ENCODE measurements at places on chromosomes 12 and 14.

GRCh38 chr12:91327889-91328288 is 145.3 kb upstream of the DCN start:
- DNase-seq, result no peak

GRCh38 chr14:88013750-88014349 is 8.9 kb downstream of the GPR65 start:
- DNase-seq, result peak; percentile 81

DNA sequence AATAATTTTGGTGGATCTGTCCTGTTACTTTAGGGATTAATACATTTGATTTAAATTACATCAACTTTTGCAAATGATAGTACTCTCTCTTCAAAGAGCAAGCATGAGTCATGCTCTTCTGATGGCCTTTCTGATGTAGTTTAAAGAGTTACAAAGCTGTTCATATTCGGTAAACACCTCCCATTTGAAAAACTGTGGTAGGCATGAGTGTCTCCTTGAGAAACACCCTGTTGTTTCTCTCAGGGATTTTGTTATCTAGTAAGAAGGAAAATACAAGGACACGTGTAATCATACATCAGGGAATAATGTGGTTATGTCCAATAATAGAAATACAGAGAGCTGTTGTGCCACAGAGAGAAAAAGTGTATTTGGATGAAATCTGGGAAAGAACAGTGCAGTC is 53.3 kb upstream of the E2F7 start:
- DNase-seq, result no peak

DNA sequence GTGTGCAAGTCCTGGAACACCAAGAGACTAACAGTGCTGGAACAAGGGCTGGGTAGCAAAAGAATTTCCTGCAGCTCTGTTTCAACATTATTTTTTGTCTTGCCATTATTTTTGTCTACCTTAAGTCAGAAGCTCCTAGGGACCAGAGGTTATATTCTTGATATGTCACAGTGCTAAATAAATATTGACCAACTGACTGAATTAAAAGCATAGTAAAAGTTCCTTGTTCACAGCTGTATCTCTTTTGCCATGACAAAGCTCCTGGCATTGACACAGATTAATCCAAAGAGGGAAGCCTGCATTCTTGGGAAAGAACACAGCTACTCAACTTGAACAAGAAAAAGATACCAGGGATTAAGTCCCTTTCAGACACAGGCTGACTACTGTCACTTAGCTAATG is 136.5 kb downstream of the SPTSSA start:
- no peak for DNase-seq

DNA sequence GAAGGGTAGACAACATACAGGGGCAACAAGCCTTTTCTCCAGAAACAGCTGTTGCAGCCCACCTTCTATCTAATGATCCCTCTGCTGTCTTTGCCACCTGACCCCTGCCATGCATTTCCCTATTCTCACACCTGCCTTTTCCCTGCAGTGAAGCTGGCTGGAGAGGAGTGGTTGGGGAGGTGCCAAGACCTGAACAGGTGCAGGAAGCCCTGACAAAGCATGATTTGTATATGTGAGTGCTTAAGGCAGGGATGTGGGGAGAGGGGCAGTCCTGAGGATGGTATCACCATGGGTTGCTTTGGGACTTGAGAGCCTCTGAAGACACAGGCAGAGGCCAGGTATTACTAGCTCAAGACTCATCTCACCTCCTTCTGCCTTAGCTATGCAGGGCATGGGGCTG is 2.9 kb upstream of the PFDN5 start:
- no peak for DNase-seq

DNA sequence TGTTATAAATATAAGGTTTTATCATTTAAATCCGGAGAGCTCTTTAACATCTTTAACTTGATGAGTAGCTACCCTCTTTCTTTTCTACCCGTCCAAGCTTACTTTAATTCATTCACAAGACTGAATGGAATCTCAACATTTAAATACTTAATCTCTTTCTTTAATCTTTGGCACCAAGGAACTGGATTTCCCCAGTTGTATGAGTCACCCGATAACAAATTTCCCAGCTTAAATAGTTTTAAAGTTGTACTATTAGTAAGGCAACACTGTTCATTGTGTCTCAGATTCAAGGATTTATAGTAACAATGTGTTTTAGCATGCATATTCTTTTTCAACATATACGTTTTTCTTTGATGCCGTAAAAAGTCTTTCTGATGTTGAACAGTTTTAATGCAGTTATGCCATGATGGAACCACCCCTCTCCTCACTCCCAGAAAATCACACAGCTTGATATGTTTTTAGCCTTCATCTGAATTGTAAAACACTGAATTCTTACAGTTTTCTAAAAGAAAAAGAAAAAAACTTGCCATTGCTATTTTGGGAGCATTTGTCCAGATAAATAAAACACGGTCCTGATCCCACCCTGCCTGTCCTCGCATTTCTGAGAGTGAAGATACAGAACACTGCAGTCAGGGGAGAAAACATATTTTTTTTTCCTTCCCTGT is 16.0 kb upstream of the LRP6 start:
- DNase-seq, result no peak

DNA sequence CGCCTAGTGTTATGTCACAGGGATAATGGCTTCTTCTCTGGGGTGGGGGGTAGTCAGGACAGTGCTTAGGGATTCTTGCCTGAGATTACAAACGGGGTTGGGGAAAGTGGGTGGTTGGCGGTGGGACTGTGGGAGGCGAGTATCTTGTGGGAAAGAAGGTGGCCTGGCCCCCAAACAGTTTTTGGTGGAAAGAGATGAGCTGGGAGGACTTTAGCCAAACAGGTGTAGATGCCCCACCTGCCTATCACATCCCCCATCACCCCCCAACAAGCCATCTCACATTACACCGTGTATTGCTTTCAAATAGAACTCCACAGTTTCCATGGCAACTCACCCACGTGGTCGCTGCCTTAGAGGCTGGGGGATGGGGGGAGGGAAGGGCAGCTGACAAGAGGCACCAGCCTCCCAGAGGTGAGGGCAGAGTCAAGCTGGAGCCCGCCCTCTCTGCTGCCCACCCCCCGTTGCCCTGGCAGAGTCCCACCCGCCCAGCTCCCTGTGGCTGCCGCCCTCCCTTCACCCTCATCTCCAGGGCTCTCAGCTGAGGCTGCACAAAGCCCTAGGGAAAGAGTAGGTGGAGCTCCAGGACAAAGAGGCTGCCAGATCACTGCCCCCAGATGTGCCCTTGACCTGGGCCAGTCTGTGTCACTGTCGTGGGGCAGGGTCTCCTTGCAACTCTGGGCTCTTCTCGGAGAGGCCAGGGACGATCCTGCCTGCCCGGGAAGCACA is 98.3 kb downstream of the LRRC74A start:
- DNase-seq, result no peak

DNA sequence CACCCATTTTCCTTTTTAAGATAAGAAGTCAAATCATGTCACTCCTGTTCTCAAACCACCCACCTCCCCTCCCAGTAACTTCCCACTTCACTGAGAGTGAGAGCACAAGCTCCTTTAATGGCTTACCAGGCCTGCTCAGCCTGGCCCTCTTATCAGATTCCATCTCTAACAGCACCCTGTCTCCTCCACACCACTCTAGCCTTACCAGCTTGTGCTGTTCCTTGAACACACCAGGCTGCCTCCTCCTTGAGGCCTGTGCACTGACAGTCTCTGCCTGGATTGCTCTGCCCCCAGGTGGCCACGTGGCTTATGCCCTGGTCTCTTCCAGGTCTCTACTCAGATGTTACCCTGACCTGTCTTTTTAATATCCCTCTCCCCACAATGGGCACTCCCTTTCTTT is 40.1 kb upstream of the EVL start:
- DNase-seq, result no peak
